ENCODE measurements at places on chromosomes 16 and 17. TPM values are rescaled to one million over a fixed set of nuclear protein-coding genes. Genes with fewer than 3 reads are reported as not detected.

DNA sequence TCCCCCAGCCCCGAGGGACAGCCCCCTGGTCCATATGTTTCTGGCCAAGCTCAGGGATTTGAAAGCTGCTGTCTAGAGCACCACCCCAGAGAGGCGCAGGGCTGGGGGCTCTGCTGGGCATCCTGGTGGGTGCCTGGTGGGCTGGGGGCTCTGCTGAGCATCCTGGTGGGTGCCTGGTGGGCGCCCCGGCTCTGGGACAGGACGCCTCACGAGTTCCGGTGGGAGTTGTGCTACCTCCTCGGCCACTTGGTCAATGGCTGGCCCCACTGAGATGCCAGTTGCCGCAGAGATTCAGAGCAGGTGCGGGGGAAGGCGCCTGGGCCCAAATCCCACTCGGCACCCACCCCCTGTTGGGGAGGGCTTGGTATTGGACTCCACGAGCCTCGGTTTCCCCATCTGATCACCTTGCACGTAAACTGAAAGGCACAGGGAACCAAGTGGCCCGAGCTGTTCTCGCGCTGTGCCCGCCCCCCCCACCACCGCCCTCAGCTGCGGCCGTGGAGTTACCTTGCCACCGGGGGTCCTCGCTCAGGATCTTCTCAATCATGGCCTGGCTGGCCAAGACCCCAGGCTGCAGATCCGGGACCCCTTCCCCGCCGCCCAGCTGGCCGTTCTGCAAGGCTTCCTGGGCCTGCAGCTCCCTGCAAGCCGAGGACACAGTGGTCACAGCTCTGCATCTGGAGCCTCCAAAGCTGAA is 13.3 kb downstream of the UNKL start:
- DNase-seq, result no peak

- peak; percentile 30 for DNase-seq
Observed at GRCh38 chr16:69859105-69859989, 91.8 kb upstream of the CLEC18A start.

GRCh38 chr16:69286941-69287713 is 24.0 kb upstream of the VPS4A start:
- no peak for DNase-seq

GRCh38 chr16:84514874-84515835 is 10.7 kb upstream of the MEAK7 start:
- no peak for DNase-seq

DNA sequence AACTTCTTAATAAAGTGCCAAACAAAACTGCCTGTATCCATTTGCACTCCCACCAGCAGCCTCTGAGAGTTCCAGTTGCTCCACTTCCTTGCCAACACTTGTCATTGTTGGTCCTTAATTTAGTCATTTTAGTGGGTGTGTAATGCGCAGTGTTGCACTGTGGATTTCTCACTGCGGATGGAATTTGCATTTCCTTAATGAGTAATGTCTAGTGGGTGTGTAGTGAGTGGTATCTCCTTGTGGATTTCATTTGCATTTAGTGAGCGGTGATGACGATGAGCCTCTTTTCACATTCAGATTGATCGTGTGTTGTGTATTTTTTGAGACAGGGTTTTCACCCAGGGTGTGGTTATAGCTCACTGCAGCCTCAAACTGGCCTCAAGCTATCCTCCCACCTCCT is 4.1 kb upstream of the MSLN start:
- no peak for DNase-seq

Gene NLE1
- total RNA-seq, result 19.2 TPM

Gene CLEC18A
- total RNA-seq, result 0.82 TPM

Measured in frontal cortex (tissue), 4 donors.